Fibroblast of the aortic adventitia (primary cell): ENCODE measurements at places on chromosomes 16 and 17. TPM values are rescaled to one million over a fixed set of nuclear protein-coding genes. Genes with fewer than 3 reads are reported as not detected.

- DNase-seq, result peak; percentile 81
Observed at GRCh38 chr17:8785547-8786413, 13.4 kb downstream of the MFSD6L start.

- no peak for DNase-seq
Observed at GRCh38 chr17:9443811-9444210, 131.8 kb downstream of the STX8 start.

DNA sequence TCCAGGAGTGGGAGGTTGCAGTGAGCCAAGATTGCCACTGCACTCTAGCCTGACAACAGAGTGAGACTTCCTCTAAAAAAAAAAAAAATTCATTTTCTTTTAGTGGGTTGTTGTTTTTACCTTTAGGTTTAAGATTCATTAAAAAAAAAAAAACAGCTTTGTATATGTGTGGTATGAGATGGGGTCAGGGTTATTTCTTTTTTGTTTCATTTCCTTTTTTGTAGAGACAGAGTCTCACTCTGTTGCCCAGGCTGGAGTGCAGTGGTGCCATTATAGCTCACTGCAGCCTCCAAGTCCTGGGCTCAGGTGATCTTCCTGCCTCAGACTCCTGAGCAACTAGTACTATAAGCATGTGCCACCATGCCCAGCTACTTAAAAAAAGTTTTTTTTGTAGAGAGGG is 47.0 kb downstream of the BCAS3 start:
- DNase-seq, result no peak

- DNase-seq, result no peak
Observed at GRCh38 chr17:36525113-36525512, 9.6 kb downstream of the MYO19 start.

GRCh38 chr17:65848751-65849150 is 287.3 kb upstream of the AXIN2 start:
- no peak for DNase-seq

- DNase-seq, result no peak
Observed at GRCh38 chr16:47567321-47567720, 106.2 kb downstream of the PHKB start.

DNA sequence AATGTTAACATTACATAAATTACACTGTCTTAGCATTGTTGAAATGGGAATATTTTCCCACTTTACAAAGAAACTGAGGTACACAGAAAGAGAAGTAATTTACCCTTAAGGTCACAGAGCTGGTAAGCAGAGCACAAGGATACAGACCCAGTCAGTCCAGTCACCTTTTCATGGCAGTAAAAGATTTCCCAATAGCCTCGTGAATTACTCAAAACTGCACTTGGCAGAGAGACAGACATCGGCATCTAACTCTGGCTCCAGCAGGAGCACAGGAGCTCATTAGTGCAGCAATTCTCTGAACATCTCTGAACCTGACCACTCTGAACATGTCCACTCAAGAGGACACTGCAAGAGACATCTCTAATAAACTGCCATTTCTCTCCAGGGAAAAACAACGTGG is 3.1 kb downstream of the TEX2 start:
- peak; percentile 75 for DNase-seq

GRCh38 chr16:69413045-69413664 is 11.3 kb upstream of the CYB5B start:
- DNase-seq, result no peak

DNA sequence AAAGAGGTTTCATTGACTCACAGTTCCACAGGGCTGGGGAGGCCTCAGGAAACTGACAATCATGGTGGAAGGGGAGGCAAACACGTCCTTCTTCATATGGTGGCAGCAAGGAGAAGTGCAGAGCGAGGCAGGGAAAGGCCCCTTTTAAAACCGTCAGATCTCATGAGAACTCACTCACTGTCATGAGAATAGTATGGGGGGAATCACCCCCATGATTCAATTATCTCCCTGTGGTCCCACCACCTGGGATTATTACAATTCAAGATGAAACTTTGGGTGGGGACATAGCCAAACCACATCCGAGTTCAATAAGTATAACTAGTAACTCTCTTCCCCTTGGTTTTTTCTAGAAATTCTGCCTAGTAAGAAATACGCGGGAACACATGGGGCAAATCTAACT is 94.9 kb downstream of the AXIN2 start:
- no peak for DNase-seq

DNA sequence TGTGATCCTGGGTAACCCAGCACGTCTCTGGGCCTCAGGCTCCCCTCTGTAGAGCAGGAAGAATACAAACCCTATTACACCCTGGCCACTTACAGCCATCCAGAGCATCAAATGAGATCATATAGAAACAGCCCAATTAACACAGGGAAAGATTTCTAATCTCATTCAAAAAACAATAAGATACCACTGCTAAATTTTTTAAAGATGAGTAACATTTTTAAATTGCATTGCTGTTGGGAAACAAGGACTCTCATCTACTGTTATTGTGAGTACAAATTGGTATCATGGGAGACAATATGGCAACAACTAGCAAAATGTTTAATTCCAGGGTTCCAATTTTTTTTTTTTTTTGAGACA is 41.1 kb downstream of the SRL start:
- DNase-seq, result peak; percentile 56

DNA sequence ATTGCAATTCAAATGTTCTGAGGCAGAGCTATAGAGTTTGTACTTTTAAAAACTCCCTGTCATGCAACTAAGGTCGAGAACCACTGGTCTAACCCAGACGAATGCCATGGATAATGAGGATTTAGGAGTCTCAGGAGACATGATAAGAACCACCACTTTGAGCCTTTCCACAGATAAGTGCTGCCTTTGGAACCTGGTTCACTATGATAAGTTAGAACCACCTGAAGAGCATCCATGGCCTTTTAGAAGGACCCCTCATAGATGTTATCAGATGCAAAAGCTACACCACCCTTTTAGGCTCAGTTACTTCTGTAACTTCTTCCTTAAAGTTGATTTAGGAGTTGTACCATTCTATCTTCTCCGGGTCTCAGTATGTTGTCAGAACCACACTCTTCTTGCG is 350.6 kb upstream of the CCL2 start:
- no peak for DNase-seq

DNA sequence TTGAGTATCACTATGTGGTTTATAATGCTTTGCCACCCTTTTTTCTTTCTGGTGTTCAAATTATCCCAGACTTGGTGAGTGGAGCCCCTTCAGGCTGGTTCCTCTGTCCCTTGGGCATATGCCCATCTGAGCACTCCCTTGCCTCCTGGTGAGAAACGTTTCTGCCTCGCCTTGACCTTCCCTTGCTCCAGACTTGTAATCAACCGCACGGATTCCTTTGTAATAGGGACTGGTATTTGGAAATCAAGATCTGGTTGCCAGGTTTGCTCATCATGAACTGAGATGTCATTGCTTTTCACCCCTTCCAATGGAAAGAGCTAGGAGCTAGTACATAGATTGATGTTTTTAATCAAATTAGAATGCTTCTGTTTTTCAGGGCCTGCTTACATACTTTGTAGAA is 43.7 kb downstream of the SEC14L1 start:
- DNase-seq, result peak; percentile 21

DNA sequence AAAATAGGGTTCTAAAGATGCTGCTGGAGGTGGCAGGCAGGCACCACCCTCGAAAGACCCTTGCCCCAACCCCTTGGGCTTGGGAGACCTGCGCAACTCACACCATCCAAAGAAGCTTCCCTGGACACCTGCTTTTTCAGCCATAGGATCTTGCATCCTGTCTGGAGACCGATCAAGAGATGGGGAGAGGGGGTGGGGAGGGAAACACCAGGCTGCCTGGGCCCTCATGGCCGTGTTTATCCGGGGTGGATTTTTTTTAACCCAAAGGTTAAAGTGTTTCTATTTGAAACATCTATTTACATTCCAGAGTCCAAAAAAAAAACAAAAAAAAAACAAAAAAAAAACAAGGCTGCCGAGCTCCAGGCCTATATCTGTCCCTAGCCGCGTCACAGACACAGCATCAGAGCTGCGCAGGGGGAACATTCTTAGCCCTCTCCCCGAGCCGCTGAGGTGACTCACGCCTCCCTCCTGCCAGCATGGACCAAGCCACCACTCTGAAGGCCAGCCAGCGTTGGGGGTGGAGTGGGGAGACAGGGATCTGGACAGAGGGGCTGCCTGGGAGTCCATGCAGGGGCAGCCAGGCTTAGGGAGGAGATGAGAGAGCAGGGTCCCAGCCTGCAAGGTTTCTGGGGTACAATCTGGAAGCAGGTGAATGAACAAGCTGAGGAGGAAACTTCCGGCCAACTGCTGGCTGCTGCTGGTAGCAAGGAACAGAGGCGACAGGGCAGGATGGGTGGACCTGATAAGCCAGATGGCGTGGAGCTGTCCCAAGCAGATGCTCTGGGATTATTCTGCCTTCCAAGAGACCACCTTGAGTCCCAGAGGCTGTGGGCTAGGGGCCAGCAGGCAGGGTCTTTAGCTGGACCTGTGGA is 14.8 kb downstream of the HDAC5 start:
- peak; percentile 96 for DNase-seq

DNA sequence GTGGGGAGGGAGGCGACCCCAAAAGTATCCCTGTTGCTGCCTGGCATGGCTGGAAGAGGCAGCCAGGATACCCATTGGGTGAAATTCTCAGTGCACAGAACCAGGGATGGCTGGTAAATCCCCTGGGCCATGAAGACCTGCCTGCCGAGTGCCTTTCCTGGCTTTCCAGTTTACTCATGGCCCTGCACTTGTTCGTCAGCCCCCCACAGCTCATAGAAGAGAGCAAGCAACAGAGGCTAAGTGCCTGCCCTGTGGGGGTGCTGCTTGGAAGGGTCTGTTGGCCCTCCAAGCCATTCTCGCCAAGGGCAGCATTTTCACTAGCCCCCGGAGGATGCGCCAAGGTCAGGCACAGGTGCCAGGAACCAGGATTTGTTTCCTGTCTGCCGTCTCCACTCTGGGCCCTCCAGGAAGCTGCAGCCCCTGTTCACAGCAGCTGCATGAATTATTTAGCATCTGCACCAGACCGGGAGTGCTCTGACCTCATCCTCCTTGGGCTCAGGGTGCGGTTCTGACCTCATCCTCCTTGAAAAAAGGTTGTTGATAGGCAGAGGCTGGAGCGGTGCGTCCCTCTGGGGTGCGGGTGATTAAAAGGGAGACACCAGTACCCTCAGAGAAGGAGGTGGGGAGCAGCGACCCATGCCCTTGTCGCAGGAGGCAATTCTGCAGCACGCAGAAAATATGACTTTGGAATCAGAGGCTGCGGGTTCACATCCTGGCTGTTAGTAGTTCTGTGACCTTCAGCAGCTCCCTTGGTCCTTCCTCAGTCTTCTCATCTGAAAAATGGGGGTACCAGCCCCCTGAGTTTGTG is 14.2 kb upstream of the CD300A start:
- no peak for DNase-seq

- no peak for DNase-seq
Observed at GRCh38 chr17:67107811-67108775, 63.7 kb downstream of the CACNG1 start.

DNA sequence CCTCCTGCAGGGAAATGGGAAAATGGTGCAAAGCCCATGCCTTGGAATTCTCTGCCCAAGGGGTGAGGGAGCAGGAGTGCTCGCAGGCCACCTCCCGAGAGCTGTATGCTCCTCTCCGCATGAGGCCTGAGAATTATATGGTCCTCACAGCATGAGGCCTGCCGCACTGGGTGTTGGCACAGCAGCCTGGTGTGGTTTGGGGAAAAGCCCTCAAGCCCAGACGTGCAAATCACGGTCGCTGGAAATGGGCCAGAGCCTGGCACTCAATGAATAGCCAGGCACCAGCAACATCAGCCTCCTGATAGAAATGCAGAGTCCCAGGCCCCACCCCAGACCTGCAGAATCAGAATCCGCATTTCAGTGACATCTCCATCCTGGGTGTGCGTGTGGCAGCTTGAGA is 156.4 kb upstream of the FOXF1 start:
- no peak for DNase-seq

DNA sequence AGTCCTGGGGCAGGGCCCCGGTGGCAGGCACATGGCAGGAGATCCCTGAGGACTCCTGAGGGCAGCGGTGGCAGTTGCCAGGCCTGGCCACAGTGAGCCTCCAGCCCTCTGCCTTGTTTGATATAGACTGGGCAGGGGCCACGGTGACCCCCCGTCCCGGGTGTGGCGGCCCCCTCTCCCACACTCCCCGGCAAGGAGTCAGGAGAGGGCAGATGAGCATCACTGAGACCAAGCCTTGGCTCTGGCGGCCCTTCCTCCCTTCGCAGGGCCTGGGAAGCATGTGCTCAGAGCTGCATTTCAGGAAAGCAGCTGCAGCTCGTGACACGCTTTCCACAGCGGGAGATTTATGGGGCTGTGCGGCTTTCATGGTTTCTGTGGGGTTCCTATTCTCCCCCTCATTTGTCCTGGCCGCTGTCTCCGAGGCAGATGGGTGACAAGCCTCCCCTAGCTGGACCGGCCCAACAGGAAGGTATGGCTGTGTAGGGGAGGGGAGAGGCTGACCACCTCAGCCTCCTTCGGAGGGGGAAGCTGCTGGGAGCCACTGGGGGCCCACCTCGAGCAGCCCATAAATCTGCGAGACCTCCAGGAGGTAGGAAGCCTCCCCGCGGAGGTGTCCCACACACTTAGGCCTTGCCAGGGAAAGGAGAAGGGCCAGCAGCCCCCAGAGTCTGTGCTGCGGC is 211.4 kb downstream of the NTN1 start:
- no peak for DNase-seq

GRCh38 chr16:10738231-10739077 is 5.2 kb upstream of the NUBP1 start:
- peak; percentile 68 for DNase-seq

DNA sequence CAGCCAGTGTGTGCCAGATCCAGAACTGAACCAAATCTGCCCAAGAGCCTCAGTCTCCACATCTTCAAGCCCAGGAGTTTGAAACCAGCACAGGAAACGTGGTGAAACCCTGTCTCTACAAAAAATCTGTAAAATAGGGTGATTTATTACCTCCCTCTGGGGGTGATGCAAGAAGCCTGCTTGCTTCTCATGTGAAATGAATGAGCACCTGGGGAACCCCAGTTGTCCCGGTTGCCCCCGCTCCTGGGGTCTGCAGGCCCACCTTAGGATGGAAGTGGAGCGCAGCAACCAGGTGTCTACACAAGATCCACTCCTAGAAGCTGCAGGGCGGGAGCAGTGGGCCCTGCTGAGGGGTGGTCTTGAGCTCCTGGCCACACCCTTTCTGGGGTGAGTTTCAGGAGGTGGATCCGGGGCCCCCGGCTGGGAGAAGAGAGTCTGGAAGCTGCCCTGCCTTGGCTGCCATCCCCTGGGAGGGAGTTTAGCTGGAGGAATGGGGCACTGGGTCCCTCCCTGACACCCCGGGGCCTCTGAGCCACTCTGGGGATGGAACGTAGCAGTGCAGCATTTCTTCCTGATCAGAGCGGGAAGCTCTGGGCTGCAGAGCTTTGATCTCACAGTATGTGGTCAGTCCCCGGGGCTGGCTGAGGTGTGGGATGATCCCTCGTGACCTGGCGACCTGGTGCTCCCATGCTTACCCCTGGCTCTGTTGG is 117.8 kb downstream of the RAB11FIP4 start:
- no peak for DNase-seq

CKLF gene
- total RNA-seq, result 17.3 and 73.4 TPM in 2 replicates

KCNH4 gene
- 0.09 TPM in 1 of 2 replicates, not detected in the other for total RNA-seq

DHX38 gene
- 39.1 and 158 TPM in 2 replicates for total RNA-seq

PLXDC1 gene
- total RNA-seq, result 3.1 and 3.3 TPM in 2 replicates

KRTAP1-1 gene
- total RNA-seq, result not detected in 2 replicates

SLC16A6 gene
- 0.09 TPM in 1 of 2 replicates, not detected in the other for total RNA-seq

RECQL5 gene
- 17.6 and 22.2 TPM in 2 replicates for total RNA-seq

DHRS7B gene
- total RNA-seq, result 12.7 and 15.6 TPM in 2 replicates

ADAD2 gene
- not detected in 2 replicates for total RNA-seq

CHP2 gene
- total RNA-seq, result not detected in 2 replicates

ADAM11 gene
- 0.36 and 1.9 TPM in 2 replicates for total RNA-seq

CBFA2T3 gene
- total RNA-seq, result not detected in 2 replicates

MMP28 gene
- total RNA-seq, result 0.09 TPM in 1 of 2 replicates, not detected in the other

TNFSF12 gene
- 10.1 and 14.5 TPM in 2 replicates for total RNA-seq

CSH1 gene
- not detected in 2 replicates for total RNA-seq
